CD4-positive, alpha-beta T cell treated with Interleukin-17A for 1 hour (primary cell): ENCODE measurements at places on chromosomes 4 and X.

- DNase-seq = no peak
Observed at GRCh38 chr4:95209927-95210326, 338.8 kb downstream of the UNC5C start.

- no peak for DNase-seq
Observed at GRCh38 chrX:67727576-67727975, 183.8 kb downstream of the AR start.

DNA sequence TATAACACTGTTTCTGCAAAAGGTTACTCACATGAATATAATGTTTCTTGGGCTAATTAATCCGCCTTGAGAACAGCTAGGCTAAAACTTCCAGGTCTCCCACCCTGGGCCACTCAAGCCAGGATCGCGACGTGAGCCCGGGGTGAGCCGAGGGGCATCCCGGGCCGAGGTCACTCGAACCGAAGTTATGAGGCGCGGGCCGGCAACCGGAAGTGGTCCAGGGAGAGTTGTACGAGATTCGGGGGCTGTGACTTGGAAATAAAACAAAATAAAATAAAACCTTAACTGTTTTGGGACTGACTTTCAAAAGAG, 317 bp downstream of the CMC4 start:
- DNase-seq = no peak

DNA sequence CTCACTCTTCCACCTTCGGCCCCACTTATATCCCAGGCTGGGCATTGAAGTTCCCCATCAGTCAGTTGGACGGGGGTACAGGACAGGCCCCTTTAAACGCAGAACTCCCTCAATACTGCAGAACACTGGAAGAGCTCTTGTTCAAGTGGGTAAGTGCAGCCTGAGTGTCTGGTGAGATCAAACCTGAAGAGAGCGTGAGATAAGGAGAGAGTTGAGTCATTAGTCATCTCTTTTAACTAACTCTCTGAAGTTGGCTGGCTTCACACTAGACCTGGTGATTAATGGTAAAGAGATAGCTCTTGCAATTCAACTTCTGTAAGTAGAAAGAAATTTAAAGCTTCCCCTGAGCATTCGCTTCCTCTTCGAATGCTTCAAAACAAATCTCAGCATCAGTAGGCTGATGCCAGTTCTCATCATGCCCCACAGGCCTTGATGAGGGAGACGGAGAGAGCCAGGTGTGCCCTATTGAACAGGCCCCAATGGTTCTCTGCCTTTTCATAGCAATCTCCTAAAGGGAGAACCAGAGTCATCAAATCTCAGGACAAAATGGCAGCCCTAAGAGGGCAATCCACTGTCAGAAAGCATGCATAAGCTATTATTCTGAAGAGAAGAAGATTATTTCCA, 41.0 kb upstream of the JADE1 start:
- no peak for DNase-seq

- DNase-seq = peak; percentile 5
Observed at GRCh38 chrX:39820938-39821708, 276.6 kb downstream of the BCOR start.

- peak; percentile 9 for DNase-seq
Observed at GRCh38 chr4:132123870-132124623, 1025.0 kb upstream of the PCDH10 start.

DNA sequence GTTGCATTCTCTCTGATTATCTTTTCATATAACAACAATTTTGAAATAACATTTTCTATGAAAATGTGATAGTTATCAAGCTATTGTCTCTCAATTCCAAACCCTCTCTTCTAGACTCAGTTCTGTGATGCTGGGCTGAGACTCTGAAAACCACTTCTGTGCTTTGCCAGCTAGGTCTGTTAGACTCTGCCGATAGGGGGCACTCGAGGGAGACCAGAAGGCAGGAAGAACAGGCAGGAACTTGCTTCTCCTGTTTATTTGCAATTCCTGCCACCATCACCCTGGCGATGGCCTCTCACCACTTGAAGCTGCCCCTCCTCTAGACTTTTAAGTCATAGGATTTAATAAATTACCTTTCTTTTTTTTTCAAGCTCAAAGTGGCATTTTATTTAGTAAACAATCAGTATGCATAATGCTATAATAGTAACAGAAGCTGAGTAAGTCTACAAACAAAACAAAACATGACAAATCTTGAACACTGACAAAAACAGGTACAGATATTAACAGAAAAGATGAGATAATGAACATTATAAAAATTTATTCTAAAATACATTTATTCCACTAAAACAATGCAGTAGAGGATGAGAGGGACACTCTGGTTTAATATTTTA, 49.7 kb downstream of the RASL11B start:
- peak; percentile 57 for DNase-seq

- no peak for DNase-seq
Observed at GRCh38 chrX:109619771-109620170, 5.2 kb downstream of the KCNE5 start.

DNA sequence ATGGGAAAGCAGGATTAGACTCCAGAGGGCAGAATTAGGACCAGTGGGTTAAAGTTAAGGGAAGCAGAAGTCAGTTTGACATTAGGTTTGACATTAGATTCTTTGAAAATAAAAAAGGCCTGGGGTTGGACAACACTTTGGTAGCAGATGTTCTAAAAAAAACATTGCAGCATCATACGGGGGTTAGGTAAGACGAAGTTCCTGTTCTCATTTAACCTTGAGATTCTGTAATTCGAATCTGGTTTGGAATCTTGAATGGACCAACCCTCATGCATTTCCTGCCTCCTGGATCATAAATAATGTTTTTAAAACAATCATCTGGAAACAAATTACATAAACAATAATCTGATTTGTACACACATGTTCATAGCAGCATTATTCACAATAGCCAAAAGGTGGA, 181.0 kb downstream of the SHROOM3 start:
- no peak for DNase-seq

DNA sequence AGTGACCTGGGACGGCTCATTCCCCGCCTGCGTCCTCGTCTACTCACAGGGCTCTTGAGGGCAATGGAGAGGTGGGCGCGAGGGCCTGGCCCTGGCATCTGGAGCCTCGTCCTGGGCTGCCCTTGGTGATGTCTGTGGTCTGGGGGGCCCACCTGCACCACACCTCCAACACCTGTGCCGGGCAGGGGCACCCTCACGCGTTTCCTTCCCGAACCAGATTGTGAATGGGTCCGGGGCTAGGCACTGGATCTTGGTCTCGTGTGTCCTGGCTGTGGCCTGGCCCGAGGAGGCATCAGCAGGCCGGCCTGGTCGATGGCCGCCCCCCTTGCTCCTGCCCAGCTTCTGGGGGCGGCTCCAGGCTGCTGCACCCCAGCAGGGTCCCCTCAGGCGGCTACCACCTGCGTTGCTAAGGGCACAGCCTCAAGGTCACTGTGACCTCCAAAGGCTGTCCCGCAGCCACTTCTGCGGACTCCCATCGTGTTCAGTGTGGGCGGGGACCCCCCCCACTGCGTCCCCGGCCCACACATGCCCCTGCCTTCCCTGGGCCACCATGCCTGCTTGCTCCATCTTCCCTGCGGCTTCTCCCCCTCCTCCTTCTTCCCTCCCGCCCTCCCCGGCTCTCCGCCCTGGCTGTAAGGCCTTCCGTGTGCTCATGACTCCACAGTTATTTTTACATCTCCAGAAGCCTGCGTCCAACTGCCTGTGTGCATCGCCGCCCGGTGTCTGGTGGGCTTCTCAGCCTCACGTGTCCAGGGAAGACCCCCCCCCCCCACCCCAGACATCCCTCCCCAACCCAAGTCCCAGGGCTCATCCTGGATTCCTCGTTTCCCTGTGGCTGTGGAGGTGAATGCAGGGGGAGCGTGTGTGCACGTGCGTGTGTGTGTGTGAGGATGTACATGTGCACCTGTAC, 3.8 kb downstream of the DOK7 start:
- DNase-seq = no peak

GRCh38 chrX:86237482-86237881, 89.2 kb downstream of the DACH2 start:
- DNase-seq = no peak

- DNase-seq = no peak
Observed at GRCh38 chr4:23061431-23061830, 368.7 kb downstream of the GBA3 start.

DNA sequence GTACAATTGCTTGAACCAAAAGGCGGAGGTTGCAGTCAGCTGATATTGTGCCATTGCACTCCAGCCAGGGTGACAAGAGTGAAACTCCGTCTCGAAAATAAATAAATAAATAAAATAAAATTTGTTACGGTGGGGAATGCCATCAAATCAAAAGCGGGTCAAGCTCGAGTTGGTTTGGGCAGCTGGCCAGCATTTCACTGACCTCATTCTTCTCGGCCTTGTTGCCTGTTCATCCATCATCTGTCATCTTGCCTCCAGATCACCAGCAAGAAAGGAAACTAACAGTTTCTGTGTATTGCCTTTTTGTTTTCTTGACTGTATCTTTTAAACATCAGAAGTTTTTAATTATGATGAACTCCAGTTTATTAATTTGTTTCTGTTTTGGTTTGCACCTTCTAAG, 31.5 kb upstream of the KLHL2 start:
- DNase-seq = no peak

DNA sequence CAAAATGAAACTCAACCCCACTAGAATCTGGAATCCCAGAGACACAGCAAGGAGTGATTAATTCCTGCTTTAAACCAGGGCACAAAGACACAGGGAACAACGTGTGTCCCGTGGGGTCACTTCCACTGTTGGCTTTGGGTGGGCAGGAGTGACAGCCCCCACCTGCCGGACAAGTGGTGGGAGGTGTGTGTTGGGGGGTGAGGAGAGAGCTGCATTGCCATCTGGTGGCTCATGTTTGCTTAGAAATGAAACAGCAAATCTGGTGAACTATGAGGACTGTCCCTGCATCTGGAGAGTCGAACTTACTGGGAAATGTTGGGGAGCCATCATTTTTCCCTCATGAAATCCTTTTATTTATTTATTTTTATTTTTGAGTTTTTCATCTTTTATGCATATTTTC, 75.9 kb upstream of the AFAP1 start:
- DNase-seq = no peak

DNA sequence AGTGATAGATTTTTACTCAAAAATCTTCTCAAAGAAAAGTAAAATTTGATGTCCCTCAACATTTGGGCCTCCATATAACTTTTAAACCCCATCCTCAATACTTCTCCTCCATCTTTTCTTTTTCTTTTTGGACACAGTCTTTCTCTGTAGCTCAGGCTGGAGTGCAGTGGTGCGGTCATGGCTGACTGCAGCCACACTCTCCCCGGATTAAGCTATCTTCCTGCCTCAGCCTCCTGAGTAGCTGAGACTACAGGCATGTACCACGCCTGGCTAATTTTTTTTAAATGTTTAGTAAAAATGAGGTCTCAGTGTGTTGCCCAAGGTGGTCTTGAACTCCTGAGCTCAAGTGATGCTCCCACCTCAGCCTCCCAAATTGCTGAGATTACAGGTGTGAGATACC, 33.1 kb downstream of the KDM6A start:
- no peak for DNase-seq

- DNase-seq = no peak
Observed at GRCh38 chrX:134743091-134743490, 84.8 kb upstream of the PLAC1 start.

GRCh38 chrX:9352694-9353411, 112.0 kb upstream of the TBL1X start:
- peak; percentile 54 for DNase-seq

GRCh38 chr4:81664079-81664478, 192.4 kb upstream of the RASGEF1B start:
- DNase-seq = no peak

DNA sequence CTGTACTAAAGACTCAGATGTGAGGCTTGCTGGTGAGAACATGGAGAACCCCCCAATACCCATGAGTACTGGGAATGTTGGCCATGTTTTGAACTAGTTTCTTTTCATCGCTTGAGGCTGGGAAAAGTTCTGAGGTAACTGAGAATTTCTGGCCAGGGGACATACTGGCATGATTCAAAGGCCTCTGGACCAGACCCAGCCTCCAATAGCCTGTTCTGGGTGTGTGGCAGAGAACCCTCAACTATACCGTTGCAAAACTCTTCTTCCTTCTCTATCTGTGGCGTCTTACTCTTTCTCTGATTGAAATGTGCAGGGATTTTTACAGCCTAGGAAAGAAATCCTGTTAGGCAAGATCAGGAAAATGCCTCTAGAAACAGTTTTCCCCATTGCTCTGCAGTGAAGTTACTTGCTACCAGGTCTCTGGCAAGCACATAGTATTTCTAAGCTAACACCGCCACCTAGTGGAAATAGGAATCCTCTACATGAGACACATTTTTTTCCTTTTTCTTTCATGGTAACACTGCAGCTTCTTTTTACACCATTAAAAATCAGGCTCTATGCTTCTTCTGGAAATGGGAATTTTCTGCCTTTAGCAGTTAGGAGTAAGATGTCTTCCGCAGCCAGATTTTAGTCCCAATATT, 170.7 kb upstream of the ZCCHC13 start:
- DNase-seq = peak; percentile 57

DNA sequence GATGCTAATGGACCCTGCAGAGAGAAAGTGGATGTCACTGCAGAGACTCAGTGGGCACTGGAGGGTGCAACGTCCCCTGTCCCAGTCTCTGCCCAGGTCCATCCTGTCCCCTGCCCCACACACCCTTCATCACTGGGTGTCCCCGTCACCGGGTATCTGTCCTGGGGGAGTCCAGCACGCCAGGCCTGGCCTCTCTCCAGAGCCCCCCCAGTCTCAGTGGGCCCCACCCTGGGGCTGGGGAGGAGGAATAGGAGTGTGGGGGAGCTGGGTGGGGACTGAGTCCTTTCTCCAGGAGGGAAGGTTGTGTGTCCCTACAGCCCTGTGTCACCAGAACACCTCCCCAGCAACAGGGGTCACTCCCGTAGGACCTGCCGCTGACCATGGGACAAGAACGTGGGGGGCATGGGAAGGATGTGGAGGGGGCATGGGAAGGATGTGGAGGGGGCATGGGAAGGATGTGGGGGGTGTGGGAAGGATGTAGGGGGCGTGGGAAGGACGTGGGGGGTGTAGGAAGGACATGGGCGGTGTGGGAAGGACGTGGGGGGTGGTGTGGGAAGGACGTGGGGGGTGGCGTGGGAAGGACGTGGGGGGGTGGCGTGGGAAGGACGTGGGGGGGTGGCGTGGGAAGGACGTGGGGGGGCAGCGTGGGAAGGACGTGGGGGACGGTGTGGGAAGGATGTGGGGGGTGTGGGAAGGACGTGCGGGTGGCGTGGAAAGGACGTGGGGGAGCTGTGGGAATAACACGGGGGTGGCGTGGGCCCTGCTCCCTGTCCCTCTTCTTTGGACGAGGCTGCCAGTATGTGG, 21.0 kb upstream of the SPON2 start:
- no peak for DNase-seq

DNA sequence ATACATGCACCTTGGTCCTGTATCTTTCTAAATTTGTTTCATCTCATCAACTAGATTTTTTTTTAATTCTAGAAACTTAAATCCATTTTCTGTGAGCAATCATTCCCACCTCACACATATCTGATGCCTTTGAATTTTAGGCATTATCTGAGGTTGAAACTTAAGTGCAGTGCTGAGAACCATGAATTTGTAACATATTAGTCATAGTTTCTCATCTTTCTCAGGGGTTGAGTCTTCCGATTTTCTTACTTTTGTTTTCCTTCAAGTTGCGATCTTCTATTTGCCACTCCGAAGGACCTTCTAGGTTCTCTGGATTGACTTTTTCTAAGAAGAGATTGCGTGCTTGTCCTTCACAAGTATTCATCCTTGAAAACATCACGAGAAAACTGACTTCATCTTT, 3.7 kb upstream of the NR0B1 start:
- DNase-seq = no peak
